Kidney glomerular epithelial cell (primary cell): ENCODE measurements at places on chromosomes 5 and 9.

DNA sequence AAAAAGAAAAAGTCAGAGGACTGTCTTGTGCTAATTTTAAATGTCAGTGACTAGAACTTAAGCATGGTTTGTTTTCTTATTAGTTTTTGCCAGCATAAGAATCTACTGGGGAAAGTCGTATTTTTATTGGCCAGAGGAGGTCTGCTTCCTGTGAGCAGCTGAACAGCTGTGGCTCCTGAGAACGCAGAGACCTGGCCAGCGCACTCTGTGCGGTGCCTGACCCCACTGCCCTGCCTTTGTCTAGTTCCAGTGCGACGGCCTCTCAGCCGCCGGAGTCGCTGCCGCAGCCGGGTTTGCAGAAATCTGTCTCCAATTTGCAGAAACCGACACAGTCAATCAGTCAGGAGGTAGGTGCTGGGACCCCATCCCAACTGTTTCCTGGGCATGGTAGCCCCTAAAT, 42.5 kb downstream of the PRRC2B start:
- no peak for DNase-seq

- peak; percentile 2 for DNase-seq
These were observed 133.5 kb upstream of the DAP start for GRCh38 chr5:10894445-10895054.

DNA sequence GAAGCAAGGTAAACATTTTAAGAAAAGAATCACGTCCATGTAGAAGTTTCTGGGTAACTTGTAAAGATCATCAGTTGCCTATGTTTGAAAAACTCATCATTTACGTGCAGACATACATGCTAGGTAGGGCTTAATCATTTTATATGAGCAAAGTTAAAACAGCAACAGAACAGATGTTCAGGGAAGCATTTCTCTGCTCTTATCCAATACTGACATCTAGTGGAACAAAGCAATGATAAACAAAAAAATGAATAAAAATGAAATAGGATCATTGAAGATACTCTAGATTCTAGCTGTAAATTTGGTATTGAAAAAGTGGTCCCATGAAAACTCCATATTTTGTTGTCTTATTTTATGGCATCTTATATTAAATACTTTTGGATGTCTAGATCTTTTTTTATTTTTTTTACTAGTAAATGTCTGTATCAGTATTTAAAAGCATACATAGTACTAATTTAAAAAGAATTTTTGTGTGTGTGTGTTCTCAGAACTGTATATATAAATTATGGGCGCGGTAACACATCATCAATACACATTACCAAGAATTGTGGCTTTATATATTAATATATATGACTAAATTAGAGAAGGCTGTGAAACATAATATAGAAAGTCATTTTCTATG, 1050.2 kb downstream of the CDH12 start:
- peak; percentile 42 for DNase-seq

DNA sequence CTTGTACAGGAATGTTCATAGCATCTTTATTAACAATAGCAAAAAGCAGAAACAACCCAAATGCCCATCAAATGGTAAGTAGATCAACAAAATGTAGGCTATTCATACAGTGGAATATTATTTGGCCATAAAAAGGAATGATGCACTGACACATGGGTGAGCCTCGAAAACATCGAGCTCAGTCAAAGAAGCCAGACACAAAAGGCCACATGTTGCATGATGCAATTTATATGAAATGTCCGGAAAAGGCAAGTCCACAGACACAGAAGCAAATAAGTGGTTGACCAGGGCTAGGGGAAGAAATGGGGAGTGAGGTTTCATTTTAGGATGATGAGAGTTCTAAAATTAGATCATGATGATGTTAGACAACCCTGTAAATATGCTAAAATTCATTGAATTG, 16.5 kb upstream of the SLC2A8 start:
- no peak for DNase-seq

GRCh38 chr9:74282526-74283253, 214.4 kb upstream of the RORB start:
- no peak for DNase-seq

DNA sequence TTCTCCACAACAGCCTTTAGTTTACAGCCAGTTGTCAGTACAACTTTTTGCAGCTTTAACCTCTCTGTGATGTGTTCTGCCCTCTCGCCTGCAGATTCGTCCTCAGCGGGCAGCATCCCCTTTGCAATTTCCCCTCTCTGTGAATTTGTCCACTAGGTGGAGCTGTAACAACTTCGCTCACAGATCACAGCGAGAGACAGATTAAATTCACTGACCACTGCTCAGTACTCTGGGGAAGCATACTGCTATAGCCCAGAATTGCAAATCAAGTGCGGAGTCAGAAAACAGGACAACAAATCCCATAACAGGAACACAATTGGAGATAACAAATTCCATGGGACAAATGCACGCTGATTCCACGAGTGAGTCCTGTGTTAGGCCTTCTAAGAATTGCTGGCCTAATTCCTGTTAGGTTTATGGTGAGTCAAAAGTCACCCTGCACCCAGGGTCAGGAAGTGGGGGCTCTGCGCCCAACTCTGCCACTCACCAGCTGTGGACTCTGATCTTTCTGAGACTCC, 2124.9 kb downstream of the MAT2B start:
- DNase-seq, result peak; percentile 53

DNA sequence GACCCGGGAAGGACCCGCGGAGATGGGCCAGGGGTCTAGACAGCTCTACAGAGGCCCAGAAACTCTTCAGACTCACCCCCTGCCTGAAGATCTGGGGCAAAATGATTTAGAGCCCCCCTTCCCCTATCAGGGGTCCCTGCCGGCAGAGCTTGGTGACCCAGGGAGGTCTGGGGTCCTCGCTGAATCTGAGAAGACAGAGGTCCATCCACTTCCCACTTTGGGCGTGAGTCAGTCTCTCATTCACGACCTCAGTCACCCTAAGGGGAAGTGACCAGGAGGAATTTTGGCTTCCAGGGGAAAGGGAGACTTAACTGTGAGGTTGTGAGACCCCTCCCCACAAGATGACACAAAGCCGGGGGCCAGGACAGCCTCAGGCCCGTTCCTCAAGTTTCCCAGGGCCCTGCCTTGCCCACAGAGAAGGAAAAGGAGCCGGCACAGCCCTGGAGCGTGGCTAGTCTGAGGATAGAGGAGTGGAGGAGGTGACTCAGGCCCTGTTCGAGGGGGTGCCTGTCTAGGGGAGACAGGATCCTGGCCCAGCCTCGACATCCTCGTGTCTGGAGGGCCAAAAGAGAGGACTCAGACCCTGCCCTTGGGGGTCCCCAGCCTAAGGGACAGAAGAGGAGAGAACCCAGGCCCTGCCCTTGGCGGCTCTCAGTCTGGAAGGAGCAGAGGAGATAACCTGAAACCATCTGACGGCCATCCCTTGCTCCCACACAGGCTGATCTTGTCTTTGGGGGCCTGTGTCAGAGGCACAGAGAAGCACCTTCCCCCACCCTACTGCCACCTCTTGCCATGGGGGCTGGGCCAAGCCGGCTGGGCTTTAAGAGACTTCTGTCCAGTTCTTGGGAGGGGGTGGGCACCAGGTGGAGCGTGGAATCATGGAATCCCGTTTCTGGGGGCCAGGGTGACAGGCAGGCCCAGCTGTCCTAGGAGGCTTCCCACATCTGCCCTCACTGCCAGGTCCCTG, 889 bp downstream of the PDLIM4 start:
- peak; percentile 25 for DNase-seq

DNA sequence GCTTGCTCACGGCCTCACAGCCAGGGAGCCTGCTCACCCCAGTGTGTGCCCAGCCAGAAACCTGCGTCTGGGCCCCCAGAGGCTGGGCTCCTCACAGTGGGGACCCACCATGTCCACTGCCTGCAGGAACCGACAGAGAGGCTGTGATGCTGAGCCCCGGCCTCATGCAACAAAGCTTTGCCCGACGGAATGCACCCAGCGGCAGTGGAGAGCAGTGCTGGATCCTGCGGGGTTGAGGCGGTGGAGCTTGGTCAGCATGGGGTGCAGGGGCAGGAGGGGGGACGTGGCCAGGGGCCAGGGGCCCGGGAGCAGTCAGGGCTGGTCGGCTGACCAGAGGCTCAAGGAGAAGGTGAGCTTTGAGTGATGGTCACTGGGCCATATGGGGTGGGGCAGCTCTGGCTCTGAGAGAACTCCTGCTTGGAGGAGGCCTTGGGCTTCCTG, 7.7 kb upstream of the CEP72 start:
- DNase-seq, result no peak

DNA sequence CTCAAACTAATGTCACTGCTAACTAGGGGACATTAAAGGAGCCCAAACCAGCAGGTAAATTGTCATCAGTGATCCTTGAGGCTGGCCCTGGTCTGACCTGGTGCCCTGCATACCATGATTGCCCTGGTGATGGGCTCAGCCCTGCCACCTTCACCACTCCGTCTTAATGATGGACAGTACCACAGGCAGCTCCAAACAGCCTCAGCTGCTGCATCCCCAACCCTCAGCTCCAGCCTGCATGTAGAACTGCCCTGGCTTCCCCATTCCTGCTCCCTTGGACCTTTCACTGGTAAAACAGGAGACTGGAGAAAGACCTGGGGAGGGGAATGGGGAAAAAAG, 190.0 kb downstream of the GAS1 start:
- no peak for DNase-seq

- DNase-seq, result no peak
These were observed 20.9 kb downstream of the OR2Y1 start for GRCh38 chr5:180718810-180719453.

GRCh38 chr9:133960568-133961129, 31.5 kb downstream of the VAV2 start:
- peak; percentile 30 for DNase-seq

DNA sequence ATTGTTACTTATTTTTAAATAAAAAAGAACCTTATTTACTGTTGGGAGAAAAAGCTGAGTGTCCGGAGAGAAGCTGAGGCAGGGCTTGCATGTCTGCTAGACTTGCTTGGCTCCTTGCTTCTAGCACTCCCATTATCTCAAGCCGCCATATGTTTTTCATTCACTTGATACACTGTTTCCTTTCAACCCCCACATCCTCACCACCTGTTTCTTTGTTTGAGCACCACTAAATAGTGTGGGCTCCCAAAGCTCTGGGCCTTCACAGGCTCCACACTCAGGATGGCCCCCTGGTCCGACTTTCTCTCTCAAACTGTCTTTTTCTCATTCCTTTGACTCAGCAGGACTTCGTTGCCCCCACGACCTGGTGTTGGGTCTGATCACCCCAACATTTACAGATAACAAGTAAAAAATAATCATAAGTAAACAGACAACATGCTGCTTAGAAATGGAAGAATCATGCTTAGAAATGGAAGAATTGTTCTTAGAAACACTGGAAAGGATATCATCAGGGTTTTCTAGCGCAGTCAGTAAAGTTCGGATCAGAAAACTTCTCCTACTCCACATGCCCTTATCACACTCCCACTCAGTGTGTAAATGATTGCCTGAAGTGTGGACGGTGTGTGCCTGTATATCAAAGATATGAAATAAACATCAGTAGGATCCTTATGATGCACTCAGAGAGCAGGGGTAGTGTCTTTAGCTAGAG, 58.5 kb downstream of the APTX start:
- no peak for DNase-seq

DNA sequence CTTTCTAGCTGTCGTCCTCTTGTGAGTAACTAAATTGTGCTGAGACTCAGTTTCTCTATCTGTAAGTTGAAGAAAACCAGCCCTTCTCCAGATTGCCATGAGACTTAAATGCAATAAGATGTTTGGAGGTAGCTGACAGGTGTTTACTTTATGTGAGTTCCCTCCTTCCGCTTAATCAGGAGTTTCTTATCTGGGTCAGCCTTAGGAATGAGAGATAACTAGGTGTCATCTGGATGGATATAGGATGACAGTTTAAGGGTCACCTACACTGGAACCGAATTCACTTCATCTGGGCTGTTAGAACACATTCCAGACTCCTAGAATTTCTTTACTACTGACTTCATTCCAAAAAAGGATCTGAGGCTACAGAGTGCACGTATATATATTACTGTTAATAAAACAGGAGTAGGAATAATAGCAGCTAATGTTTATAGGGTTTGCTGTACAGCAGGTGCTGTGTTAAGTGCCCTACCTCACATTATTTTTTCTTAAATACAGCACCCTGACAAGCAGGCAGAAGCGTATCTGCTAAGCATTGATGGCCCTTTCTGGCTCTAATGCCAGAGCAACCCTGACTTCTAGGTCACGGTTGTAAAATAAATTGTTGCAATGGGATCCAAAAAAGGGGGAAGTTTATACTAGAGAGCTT, 30.0 kb upstream of the CPEB4 start:
- DNase-seq, result no peak

GRCh38 chr5:132085686-132086085, 12.1 kb downstream of the CSF2 start:
- no peak for DNase-seq

DNA sequence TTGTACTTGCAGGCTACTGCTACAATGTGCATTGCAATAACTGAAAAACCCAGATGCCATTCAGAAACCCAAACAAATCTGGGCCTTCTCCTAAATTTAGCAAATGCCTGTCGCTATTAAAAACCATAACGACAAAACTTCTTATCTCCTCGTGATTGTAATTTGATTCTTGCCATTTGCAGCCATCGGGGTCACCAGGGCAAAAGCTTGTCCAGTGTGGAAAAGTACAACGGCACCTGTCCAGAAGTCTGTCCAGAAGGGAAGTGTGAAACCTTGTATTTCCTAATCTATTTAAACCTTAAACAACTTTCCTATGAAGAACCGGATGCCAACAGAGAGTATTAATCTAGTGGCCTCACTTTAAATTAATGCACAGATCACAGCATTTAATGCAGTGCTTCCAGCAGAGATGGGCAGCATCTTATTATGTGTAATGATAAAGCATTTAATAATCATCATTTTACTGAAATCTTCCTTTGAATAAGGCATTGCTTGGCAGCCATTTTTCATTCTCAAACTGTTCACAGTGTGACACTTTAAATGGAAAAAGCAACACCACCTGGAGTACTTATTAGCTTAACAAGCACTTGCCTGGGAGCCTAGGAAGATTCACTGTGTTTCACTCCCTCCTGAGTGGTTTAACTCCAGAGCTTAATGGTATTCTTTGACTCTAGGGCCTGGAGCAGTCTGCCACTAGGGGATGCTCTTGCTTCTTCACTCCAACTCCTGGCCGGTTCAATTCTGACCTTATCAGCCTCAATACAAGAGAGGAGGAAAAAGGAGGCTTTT, 4.9 kb upstream of the C7 start:
- DNase-seq, result peak; percentile 37

GRCh38 chr9:77456829-77457437, 191.2 kb downstream of the GNA14 start:
- peak; percentile 67 for DNase-seq

DNA sequence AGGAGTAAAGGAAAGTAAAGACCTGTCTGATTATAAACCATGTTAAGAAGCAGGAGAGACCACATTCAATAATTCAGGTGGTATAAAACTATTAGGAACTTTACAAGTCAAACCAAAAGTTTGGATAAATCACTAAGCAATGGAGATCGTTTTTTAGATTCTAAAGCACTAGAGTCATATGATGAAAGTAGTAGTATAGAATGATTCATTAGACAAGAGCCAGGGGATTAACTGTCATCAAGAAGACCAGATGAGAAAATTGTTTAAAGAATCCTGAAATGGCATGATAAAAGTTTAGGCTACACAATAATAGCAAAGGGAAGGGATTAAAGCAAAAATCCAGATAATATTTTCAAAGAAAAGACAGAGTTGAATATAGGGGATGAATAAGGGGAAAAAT, 12.9 kb upstream of the CARNMT1 start:
- DNase-seq, result no peak
